Activated CD8-positive, alpha-beta T cell treated with anti-CD3 and anti-CD28 coated beads for 36 hours (primary cell): ENCODE measurements at places on chromosomes 1 and 21.

GRCh38 chr1:205293350-205294074, 28.0 kb downstream of the NUAK2 start:
- DNase-seq: no peak

DNA sequence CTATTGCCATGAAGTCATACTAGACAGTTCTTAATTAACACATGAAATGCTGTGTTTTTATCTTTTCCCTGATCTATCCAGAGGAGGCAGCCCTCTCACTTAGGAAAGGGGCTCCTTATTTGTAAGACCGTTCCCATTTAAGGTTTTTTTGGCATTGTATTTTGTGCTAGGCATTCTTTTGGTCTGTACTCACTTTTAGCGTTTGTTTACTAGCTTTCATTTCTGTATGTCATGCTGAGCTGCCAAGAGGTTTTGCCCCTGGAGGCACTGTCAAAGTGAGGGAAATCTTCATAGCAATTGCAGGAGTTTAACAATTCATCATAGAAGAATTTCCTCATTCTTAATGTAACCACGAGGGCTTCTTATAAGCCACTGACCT, 59.5 kb downstream of the MTR start:
- no peak for DNase-seq

DNA sequence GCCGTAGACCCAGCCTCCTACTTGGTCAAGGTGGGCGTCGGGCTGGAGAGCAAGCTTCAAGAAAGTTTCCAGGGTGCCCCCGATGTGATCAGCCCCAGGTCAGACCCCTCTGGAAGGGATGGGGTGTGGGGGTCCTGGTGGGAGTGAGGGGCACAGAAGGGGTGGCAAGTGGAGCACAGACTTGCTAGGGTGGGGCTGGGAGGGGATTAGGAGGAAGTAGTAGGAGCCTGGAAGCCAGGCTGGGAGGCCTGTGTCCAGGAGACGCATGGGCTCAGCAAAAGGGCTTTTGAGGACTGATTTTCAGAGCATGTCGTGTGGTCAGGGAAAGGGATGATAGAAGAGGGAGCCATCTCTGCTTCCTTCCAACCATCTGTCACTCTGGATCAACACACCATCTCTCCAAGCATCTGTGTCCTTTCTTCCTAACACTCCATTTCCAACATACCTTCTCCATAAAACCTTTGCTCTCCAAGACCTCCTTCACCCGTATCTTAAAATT, 8.5 kb downstream of the TRIM46 start:
- no peak for DNase-seq

DNA sequence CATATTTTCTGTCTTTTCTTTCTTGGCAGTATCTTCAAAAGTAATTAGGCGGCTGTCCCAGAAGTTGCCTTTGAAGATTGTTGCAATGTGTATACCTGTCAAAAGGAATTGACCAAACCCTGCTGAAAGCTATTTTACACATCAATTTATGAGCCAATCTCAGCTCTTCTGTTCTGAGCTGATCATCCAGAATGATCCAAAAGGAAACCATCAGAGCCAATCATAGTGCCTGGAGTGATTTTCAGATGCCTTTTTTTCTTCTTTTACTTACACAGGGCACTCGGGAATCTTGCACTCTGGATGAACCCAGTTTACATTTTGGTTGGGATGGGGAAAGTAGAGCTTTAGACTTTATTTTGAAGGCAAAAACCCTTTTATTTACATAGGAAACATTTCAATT, 21.8 kb upstream of the APOBEC4 start:
- no peak for DNase-seq

GRCh38 chr1:233738850-233739249, 124.9 kb downstream of the KCNK1 start:
- DNase-seq: no peak
